ENCODE measurements at places on chromosomes 2 and 18. TPM values are rescaled to one million over a fixed set of nuclear protein-coding genes. Genes with fewer than 3 reads are reported as not detected.

RIT2 gene
- total RNA-seq = not detected

- DNase-seq = no peak
Measured at GRCh38 chr2:108858894-108859293, 72.3 kb downstream of the CCDC138 start.

ABCG5 gene
- total RNA-seq = not detected

DNA sequence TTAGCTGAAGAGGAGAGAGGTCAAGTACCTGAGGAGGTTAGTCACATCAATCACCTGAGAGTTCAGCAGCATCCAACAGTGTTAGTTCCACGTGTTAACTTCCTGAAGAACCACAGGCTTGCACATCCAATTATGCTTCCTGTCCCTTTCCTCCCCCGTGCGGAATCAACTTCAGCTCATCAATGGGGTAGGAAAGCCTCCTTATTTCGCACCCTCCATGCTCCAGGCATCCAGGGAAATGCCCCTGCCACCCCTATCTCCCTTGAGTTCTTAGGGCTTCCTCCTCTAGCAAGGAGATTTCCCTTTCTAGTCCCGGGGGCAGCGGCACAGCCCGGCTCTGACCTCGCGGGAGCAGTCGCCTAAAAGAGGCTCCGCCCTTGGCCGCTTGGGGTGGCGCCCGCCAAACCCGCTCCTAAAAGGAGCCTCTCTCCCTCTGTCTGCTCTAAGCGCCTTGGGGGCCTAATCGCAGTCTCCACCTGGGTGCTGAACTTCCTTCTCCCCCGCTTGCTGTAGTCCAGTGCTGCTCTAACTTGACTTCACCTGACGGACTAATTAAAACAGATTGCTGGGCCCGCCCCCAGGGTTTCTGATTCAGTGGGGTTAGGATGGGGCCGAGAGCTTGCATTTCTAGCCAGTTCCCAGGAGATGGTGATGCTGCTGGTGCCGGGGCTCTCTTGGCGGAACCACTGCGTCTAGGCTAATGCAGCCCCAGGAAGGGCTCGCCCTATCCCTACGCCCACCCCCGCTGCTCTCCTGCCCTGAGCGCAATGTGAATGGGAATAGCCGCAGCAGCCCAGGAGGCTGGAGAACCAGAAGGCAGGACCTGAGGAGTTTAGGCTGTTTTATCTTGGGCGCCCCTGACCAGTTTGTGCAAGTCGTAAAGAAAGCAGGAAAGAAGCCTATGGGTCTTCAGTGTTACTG lies 3.4 kb upstream of the TET3 start:
- DNase-seq = no peak

DNA sequence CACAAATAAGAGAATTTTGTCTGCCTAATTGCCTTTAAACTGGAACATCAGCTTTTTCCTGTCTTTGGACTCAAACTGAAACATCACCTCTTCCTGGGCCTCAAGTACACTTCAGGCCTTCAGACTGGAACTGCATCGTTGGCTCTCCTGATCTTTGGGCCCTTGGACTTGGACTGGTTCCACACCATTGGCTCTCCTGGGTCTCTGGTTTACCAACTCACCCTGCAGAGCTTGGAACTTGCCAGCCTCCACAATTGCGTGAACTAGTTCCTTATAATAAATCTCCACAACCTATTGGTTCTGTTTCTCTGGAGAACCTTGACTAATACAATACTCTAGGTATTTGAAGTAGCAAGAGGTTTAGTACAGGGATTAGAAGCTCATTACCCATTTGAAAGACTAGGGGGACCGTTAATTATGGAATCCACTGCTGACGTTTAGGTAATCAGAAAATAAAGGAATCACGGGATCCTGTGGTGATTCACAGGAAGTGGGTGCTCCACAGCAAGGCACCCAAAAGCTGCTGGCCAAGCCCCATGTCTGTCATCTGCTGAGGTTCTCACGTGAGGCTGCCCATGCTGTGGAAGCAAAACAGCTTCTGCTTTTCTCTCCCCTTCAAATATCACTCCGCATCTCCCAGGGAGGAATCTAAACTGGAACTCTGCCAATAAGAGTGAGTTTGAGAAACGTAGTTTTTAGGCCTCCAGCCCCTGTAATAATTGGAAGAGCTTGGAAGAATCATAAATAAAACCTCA lies 20.0 kb upstream of the SGPP2 start:
- peak; percentile 26 for DNase-seq

- DNase-seq = peak; percentile 13
Measured at GRCh38 chr18:77495982-77496690, 246.5 kb downstream of the GALR1 start.

GRCh38 chr2:144078106-144078505 lies 441.8 kb downstream of the ZEB2 start:
- DNase-seq = peak; percentile 87

DNA sequence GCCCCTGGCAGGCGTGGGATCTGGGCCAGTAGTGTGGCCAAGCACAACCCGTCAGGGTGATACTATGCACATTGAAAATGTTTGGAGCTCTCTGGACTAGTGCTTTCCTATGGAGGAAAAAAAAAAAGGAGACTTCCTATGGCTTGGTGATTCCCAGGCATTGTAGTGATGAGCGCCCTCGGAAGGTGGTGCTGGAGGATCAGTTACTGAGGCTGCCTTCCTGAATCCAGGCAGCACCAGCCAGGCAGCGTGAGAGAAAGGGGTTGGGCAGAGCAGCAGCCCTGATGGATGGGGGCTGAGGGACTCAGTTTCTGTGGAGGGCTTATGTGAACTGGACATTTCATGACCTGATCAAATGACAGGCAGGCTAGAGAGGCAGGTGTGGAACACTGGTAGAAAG lies 70.9 kb downstream of the CHRNA1 start:
- no peak for DNase-seq

DNA sequence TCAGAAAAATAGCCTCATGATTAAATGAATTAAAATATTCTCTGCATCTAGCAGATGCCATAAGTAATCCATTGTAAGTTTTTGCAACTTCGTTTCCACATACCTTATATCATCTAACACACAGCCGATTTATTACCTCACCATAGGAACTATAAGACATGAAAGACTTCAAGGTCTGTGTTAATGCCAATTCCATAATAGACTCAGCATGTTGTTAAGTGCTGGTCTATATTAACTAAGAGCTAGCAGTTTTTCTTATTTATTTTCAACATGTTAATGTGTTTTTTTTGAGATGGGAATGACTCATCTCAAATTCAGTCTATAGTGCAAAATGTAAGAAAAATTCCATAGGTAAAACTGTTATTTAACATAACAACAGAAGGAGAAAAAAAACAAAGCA lies 243.9 kb upstream of the GULP1 start:
- no peak for DNase-seq

- no peak for DNase-seq
Measured at GRCh38 chr18:79523206-79523735, 127.5 kb downstream of the NFATC1 start.

HOXD11 gene
- 0.04 TPM for total RNA-seq

DNA sequence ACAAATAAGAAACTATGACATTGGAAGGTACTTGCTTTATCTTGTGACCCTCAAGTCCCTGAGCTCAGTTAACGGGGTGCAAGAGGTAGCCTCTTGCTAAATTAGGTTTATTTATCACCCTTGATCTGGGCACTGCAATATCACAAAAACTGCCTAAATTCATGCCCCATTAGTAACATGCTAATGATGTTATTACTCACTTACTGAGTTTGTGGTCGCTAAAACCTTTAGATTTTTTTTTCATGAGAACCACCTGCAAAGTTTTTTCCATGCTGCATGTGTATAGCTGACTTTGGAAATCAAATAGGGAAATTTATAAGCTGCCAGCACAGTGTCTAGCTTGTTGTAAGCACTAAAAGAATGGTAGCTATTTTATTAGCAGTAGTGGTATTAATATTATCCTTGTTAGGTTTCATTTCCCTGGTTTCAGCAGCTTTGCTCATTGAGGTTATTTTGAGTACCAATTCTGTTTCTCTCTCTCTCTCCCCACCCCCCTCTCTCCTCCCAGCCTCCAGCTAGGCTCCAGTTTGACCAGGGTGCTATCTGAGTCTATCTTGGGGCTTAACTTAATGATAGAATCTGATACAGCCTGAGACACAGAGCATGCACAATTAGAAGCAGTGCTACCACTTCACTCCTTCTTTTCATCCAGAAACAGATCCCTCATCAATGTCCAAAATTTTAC lies 88.7 kb upstream of the ATP8B1 start:
- no peak for DNase-seq

IFIH1 gene
- total RNA-seq = 2.0 TPM

TDRD15 gene
- total RNA-seq = not detected

DNA sequence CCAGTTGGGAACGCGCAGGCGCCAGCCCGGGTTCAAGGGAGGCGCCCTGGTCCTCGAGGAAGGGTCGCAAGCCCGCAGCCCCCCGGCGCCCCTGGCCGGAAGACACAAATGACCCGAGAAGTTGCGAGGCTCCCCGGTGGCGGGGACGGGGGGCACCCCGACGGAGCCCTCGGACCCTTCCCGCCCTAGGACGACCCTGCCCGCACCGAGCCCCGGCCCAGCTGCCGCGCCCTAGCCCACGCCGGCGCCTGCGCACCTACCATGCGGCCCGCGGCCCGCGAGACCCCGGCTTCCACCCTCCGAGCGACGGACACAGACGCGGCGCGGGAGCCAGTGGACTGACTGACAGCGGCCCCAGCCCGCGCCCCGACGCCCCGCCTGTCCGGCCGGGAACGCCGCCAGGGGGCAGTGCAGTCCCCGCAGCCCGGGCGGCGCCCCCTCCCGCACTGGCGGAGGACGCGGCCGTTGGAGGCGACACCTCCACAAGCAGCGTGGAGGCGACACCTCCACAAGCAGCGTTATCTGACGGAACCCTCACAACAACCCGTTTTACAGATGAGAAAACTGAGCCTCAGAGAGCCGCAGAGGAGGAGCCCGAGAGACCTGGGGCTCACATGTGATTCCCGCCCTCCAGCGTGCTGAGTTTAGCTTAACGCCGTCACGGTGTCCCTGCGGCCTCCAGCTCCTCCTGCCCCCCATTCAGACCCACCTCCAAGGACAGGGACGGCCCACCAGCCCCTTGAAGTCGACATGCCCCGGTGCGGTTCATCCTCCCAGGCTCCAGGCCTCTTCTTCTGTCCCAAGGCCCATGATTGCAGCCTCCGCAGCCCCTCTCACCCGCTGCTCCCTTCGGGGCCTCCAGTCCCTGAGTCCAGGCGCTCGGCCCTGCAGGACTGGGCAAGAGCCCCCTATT lies at the start of gene NMUR1:
NMUR1 (minus strand) TSS at position 347 of the 913 bp plus-strand sequence; CDS start at position 263, 84 bp downstream.
- peak; percentile 63 for DNase-seq

- no peak for DNase-seq
Measured at GRCh38 chr2:212064318-212064717, 474.3 kb downstream of the ERBB4 start.

ADD2 gene
- 0.98 TPM for total RNA-seq

DNA sequence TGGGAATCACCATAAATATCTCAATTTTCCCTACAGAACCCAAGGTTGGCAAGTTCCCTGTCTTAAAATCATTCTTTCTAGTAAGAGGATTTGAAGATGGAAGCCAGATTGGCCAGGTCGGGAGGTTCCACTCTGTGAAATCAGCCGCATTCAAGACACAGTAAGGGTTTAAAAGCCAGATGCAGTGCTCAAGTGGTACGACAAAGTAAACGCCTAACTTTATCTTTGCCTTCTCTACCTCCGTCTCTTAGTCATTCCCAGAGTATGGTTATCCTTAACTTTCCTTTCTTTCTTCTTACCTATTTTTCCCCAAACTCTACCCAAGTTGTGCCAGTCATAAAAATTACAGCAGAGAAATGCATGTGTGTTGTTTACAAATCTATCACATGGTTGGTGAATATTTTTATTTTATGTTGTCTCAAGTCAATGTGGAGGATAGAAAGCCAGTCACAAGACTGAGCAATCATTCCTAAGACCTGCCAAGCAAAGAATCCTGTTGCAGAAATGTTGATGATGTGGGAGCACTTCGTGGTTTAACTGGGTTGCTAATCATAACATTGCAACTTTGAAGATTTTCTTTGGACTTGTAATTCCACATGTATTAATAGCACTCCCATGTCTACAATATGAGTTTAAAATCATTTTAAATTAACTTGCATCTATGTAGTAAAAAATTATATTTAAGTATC lies 62.6 kb downstream of the SLC40A1 start:
- DNase-seq = no peak

- no peak for DNase-seq
Measured at GRCh38 chr2:159960414-159960813, 102.0 kb downstream of the PLA2R1 start.

- DNase-seq = no peak
Measured at GRCh38 chr18:45412577-45412976, 202.7 kb upstream of the SLC14A2 start.

DSC3 gene
- total RNA-seq = 0.75 TPM

- DNase-seq = no peak
Measured at GRCh38 chr18:8463791-8464190, 145.4 kb upstream of the RAB12 start.

GRCh38 chr2:13818002-13818401 lies 814.5 kb upstream of the LRATD1 start:
- no peak for DNase-seq
